Ovary (tissue), 10 donors: ENCODE measurements at places on chromosomes 3 and 15.

- DNase-seq, result no peak
These were observed 230.1 kb upstream of the UBE2E1 start for GRCh38 chr3:23575697-23576096.

DNA sequence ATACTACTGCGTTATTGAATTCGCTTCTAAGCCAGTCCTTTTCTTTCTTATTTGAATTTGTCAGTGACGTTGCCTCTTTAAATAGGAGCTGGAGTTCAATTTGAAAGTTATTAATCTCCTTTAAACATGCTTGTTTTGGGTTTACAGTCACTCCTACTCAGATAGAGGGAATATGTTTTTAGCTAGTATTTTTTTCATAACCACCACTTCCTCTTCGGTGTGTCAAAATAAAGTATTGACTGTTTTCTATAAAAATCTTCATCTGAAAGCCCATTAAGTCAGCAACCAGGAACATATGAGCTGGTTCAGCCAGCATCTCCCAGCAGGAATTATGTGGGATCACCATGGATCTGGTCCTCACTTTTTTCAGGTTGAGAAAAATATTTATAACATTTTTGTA lies 772.9 kb downstream of the DIPK2A start:
- DNase-seq, result no peak

GRCh38 chr15:52715411-52715810 lies 36.2 kb upstream of the ATOSA start:
- DNase-seq, result no peak

GRCh38 chr3:123319760-123320159 lies 118.0 kb downstream of the SEC22A start:
- no peak for DNase-seq

GRCh38 chr3:111951032-111951431 lies 27.8 kb upstream of the ABHD10 start:
- DNase-seq, result no peak
